Stimulated activated CD4-positive, alpha-beta T cell treated with anti-CD3 and anti-CD28 coated beads, Interleukin-4, amount 100 ng/mL, for 24 hours (primary cell): ENCODE measurements at places on chromosomes 3 and 15.

GRCh38 chr15:68426116-68426515, 5.8 kb downstream of the ITGA11 start:
- DNase-seq, result no peak

DNA sequence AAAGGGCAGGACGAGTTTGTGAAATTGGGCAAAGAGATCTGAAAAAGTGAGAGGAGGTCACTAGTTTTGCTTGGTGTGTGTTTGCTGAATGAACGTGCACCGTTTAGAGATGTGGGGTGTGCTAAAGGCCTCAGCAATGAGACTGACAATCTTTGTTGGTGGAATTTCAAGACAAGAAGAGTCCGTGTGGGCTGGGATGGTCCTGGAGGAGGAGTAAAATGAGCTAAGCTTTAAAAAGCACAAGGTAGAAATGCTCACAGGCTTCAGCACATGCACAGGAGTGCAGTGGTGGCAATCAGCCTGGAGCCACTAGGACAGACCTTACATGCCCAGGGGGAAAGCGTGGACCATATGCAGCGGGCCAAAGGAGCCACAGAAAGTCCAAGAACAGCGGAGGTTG, 1.5 kb upstream of the CPLX3 start:
- no peak for DNase-seq

DNA sequence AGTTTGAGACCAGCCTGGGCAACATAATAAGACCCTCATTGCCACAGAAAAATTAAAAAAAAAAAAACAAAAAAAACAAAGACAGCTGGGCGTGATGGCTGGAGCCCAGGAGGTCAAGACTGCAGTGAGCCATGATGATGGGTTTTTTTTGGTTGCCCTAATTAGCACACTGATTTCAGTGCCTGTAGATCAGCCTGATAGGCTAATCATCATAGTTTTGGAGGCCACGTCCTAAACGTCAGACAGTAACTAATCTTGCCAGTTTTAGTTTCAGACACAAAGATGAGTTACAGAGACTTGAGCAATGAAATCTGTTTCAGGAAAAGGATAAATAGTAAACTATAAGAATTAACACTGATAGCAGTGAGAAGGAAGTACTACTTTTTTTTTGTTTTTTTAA, 55.4 kb downstream of the LRCH3 start:
- DNase-seq, result no peak

- DNase-seq, result no peak
These were observed 48.2 kb downstream of the MAP3K13 start for GRCh38 chr3:185411133-185411532.

- no peak for DNase-seq
These were observed at the start of gene PLXNB1 for GRCh38 chr3:48429960-48430707. TSS of gene PLXNB1 (minus strand) at chr3:48430086. CDS start at chr3:48424611, 5,475 bp downstream.

- DNase-seq, result no peak
These were observed 54.4 kb downstream of the INO80 start for GRCh38 chr15:41061667-41062066.

DNA sequence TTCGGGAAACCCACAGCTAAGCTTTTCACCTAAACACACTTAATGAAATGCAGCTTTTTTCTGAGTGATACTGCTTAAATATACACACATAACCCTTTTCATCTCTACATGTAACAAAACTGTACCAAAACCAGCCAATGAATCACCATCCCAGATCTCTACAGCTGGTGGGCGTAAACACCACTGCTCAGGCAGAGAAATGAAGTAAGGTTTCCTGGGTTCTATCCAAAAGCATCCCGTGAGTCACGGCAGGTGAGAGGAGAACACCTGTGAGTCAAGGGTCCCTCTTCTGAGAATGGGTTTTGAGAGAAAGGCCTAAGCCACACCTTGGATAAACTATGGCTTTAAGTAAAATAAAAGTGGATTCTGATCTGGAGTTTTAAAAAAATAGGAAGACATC, 2.6 kb downstream of the CLDN1 start:
- peak; percentile 78 for DNase-seq

- DNase-seq, result no peak
These were observed 127.2 kb downstream of the CD47 start for GRCh38 chr3:107963581-107963980.
